ENCODE measurements at places on chromosomes 3 and 15.

DNA sequence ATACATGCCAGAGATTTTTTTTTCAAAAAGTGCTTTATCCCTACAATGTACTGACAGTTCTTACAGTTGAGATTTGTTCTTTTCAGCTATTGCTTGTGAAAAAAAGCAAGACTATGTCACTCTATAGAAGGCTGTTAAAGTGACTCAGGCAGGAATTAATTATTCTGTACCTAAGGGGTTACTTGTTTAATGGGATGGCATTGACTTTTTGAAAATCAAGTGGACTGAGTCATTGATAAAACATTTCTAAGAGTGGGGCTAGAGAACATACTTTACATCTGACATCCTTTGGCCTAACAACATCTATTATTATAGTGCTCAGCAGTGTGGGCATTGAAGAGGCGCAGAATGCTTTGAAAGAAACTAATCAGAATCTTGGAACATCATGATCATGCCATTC lies 34.3 kb downstream of the INTS14 start:
- peak; percentile 57 for DNase-seq

- DNase-seq, result peak; percentile 69
Measured at GRCh38 chr3:143525408-143525807, 322.9 kb downstream of the SLC9A9 start.

DNA sequence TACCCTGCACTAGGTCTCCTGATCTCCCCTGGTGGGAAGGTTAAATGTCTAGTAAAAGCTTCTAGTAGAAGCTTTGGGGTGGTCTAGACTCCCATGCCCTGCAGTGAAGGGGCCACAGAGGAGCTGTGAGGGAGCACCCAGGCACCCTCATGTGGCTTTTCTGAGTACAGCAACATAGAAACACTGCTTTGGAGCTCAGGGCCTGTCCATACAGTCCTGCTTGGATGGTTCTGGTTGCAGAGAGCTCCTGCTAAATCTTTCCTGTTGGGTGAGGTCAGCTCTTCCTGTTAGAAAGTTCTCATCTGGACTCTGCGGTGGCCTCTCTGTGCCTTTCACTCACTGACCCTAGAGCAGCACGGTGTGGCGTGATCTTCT lies 47.8 kb downstream of the GPD1L start:
- peak; percentile 11 for DNase-seq

DNA sequence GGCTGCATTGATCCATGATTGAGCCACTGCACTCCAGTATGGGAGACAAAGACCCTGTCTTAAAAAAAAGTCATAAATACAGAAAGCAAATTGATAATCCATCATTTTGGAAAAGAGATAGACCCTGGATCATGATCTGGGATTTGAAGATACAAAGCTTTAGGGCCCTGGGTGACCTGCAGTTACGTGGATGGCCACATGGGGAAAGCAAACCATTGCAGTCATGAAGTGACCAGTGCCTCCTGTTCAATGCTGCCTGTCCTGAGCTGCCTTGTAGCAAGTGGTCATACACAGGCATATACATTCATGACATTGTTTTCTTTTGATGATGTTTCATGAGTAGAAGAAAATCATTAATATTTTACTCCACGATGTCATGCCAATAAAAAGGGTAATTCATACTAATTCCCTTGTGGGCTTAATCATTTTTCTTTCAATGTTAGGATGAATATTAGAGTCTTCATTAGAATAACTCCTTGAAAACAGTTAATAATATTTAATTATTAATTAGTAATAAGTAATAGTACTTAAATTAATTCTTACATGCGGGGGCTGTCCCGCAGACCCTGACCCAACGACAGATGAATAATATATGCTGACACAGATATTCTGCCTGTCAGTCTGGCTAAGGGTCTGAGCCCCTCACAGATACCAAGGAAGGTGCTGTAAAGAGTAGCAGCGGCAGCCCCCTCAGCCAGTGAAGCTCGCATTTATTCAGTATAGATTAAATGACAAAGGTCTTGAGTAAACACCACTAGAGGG lies 109.0 kb upstream of the UNC13C start:
- no peak for DNase-seq

GRCh38 chr3:78878789-78879188 lies 889.0 kb downstream of the ROBO1 start:
- DNase-seq, result no peak

DNA sequence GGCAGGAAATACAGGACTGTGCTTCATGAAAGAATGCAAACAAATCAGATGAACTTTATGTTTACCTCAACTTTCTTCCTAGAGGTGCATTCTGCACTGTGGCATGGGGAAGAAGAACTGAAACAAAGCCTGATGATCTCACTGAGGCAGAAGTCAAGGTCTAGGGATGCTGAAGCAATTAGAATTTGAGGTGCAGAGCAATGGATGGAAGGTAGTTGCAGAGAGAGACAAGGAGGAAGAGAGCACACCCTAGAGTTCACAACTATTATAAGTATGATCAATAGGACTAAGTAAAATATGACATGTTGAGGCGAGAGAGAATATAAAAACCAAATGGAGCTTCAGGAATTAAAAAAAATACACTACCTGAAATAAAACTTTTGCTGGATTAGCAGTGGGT lies 420.1 kb downstream of the EDEM1 start:
- no peak for DNase-seq

GRCh38 chr15:91997163-91997562 lies 143.7 kb downstream of the SLCO3A1 start:
- DNase-seq, result no peak

GRCh38 chr15:67884514-67885174 lies 44.8 kb upstream of the RNU6-1 start:
- DNase-seq, result peak; percentile 78

DNA sequence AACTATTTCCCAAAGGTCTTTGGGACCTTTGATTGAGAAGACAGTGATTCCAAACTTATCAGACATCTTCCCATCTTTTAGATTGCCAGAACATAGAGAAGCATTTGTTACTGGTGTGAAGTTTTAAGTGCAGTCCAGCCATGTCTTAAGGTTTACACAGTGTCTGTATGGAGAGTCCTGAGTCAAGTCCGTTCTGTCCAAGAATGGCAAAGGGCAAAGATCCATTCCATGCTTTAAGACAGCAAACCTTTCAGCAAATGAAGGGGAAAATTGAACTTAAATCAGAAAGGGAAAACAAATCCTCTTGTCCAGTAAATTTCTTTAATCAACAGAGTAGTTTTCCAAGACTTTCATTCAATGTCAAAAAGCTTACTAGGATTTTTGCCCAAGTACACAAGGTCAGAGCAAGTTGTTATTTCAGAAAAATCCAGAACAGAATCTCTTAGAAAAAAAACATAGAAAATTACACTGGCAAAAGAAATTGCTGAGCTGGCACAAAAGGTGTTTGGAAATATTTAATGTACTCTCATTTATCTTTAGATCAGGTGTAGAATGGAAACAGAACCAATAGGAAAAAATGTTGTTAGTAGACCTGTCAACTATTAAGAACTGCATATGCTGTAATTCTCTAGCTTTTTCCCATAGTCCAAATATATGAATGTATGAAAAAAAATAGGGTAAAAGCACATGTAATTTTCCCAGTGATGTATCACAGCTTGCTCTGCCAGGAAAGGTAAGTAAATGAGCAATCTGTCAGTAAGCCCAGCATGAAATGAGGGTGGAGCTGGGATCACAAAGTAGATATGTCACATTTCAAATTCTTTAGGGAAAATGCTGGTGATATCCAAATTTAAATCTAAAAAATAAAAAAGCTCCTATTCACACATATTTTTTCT lies 1099.9 kb downstream of the TUSC7 start:
- no peak for DNase-seq

- no peak for DNase-seq
Measured at GRCh38 chr3:54536450-54536849, 391.4 kb downstream of the LRTM1 start.

GRCh38 chr15:60510006-60510405 lies 31.1 kb upstream of the ICE2 start:
- no peak for DNase-seq

DNA sequence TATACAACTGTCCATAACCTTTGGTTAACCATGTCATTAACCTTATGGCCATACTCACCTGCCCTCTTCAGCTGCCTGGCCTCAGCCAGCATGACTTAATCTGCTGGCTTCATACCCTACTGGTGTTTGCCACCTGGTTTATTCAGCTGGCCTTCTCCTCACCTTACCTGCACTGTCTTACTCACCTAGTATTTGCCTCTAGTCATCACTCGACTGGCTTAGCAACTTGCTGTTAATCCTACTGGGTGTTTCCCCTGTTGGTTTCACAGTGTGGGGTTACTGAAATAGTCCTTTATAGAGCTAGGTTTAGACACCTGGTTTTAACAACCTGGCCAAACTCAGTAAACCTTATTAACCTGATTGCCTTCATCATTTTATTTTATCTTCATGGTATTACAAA lies 96.4 kb downstream of the IL12A start:
- no peak for DNase-seq

- no peak for DNase-seq
Measured at GRCh38 chr3:52480768-52481715, 14.1 kb upstream of the STAB1 start.

- DNase-seq, result peak; percentile 65
Measured at GRCh38 chr15:55168350-55168974, 28.3 kb downstream of the RSL24D1 start.

DNA sequence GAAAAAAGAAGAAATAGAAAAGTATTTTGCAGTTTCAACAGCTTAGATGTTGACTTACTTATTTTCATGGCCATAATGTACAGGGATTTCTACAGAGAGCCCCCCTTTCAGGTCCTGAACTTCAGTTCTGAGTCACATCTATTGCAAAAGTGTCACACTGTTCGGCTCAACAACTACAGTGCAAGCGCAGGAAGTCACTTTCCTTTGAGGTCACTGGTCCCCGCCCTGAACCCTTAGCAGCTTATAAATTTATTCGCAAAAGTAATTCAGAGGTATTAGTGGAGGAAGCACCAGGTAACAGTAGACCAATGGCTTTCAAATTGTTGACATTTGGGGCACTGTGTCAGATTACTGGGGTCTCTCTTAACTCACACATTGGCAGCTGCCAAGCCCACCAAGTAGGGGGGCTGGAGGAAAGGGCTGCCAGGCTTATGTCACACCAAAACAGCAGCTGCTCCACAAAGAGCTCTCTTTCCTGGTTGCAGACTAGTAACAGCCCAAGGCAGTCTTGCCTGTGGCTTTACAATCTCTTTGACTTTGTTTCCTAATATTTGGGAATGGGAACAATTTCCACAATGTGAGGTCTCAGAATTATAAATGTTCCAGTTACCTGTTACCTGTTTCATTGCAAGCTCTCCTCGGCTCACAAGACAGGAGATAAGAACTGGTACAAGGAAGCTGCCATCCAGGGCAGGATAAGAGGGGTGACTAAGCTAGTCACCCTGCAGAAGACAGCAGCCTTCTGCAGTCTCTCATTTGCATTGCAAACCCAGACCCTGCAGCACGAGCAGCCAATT lies 130.2 kb upstream of the STRIT1 start:
- DNase-seq, result no peak

DNA sequence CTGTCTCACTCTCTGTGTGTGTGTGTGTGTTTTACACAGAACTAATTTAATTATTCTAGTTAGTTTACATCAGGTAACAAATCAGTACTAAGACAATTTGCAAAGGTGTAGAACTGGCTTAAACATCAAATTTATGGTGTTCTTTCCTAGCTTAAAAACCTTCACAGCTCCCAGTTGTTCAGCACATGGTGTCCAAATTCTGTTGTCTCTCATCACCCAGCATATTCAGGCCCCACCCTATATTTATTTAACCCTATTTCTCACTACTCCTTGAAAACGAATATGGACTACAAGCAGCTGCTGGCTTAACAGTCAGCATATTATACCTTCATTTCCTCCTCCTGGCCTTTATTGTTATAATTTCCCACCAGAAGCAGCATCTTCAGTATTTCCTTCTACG lies 1.2 kb downstream of the IL20RB start:
- peak; percentile 53 for DNase-seq

DNA sequence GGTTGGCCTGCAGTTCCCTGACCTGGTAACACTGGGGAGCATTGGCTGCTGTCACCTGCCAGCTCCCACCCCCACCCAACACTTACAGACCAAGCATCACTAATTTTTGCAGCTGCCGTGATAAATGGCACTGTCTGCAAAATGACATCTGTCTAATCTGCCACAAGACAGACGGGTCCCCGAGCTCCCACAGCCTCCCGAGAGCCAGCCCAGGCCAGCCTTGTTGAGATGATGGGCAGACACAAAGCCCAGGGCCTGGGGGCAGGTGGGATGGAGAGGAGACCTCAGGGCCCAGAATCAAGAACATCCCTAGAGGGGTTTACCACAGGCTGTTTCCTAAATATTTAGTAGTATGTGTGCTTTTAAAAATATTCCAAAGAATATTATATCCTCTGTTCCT lies 203.4 kb downstream of the TBC1D2B start:
- no peak for DNase-seq

- peak; percentile 81 for DNase-seq
Measured at GRCh38 chr15:70096215-70097062, 1.3 kb downstream of the TLE3 start.

DNA sequence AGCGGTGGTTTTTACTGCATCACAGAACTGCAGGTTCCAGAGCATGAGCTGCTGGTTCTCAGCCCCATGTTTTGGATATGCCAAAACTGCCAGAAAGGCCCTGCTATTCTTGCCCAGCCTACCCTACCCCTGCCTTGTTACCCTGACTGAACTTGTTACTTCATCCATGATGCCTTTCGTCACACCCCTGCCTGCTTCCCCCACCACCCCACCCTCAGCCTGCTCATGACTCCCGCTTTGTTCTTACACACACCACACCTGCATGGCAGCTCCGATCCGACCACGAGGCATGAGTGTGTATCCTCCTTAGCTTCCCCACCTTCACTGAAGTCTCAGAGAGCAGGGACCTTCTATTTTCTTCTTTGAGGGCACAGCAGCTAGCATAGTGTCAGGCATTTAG lies 5.1 kb upstream of the TM4SF1 start:
- peak; percentile 7 for DNase-seq

GRCh38 chr3:167057581-167057980 lies 322.5 kb downstream of the ZBBX start:
- DNase-seq, result no peak

- DNase-seq, result no peak
Measured at GRCh38 chr3:170024581-170024980, 13.2 kb upstream of the GPR160 start.

DNA sequence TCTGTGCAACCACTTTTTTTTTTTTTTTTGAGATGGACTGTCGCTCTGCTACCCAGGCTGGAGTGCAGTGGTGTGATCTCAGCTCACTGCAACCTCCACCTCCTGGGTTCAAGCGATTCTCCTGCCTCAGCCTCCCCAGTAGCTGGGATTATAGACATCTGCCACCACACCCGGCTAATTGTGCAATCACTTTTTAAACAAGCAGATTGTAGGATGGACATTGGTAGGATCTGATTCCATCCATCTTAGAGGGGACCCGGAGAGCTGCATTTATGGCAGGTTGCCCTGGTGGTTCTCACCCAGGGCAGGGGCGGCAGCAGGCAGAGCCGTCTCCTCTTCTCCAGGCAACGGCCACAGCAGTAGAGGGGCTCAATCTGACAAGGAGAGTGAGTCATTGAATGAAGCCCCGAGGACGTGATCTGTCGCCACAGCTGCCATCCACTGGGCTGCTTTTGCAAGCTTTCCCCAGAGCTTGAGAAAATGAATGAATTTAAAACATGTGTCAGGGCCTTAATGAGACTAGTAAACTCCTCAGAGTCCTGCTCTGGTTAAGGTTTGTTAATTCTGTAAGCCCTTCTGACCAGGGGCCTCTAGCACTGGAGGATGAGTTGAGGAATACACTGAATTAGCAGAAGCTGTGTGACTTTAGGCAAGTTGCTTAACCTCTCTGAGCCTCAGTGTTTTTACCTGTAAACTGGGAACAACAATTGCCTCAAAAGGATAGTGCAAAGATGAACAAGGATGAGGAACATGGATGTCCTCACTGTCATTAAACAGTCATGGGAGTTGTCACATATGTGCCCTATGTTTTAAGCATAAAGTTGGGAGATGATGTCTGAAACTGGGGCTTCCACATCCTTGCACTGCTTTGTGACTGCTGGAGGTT lies 129.1 kb downstream of the ASB7 start:
- DNase-seq, result no peak

All from GM23248 (cell line).